ENCODE measurements at places on chromosomes 5 and 9. TPM values are rescaled to one million over a fixed set of nuclear protein-coding genes. Genes with fewer than 3 reads are reported as not detected.

The GRIA1 gene
- total RNA-seq = not detected

The RGS7BP gene
- total RNA-seq = not detected

The ORM2 gene
- total RNA-seq = not detected

The LHX3 gene
- total RNA-seq = not detected

The WWC1 gene
- total RNA-seq = 1.8 TPM

The NMUR2 gene
- not detected for total RNA-seq

The MRPS27 gene
- total RNA-seq = 91.9 TPM

The LEAP2 gene
- 3.6 TPM for total RNA-seq

The CMBL gene
- 3.8 TPM for total RNA-seq

The TXNDC8 gene
- not detected for total RNA-seq

The CDC37L1 gene
- 15.0 TPM for total RNA-seq

The HTR4 gene
- total RNA-seq = not detected

The HBEGF gene
- total RNA-seq = 2.1 TPM

The MLANA gene
- not detected for total RNA-seq

The AK3 gene
- 25.3 TPM for total RNA-seq

The QRFP gene
- not detected for total RNA-seq

The PCDHGA1 gene
- 0.07 TPM for total RNA-seq

The FOXD1 gene
- total RNA-seq = 0.09 TPM

The NOL8 gene
- 64.0 TPM for total RNA-seq

The CDC20B gene
- not detected for total RNA-seq

The PCSK1 gene
- not detected for total RNA-seq

The RNF38 gene
- total RNA-seq = 40.0 TPM

The MARCOL gene
- total RNA-seq = not detected

The INSYN2B gene
- total RNA-seq = not detected

The WNT8A gene
- not detected for total RNA-seq

The PPP3R2 gene
- not detected for total RNA-seq

The PCDHGB2 gene
- total RNA-seq = 0.33 TPM

The PPP1R26 gene
- 0.84 TPM for total RNA-seq

The PIP5KL1 gene
- 1.4 TPM for total RNA-seq
